Stimulated activated CD8-positive, alpha-beta memory T cell treated with anti-CD3 and anti-CD28 coated beads, Interleukin-15, amount 100 ng/mL, for 4 hours (primary cell): ENCODE measurements at places on chromosomes 1 and 21.

- DNase-seq, result no peak
Observed at GRCh38 chr1:200837931-200838571, 34.7 kb upstream of the GPR25 start.

DNA sequence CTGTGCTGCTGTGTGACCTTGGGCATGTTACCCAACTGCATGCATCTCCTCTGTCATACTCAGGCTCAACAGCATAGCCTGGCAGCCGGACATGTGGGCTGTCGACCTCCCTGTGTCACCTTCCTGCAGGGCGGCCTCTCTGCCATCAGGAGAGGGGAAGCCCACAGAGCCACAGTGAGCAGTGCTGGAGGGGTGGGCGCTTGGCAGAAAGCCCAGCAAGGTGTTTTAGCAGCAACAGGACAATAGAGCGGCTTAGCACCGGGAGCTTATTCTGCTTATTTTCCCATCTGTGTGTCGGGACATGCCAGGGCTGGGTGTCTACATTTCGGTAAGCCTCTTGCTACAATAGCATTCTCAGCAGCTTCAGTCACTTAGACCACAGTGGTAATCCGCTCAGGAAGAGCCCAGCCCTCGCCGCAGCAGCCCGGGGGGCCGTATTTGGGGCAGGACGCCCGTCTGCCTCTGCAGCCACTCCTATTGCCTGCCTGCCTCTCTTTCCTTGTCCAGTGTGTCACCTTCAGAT lies 22.8 kb upstream of the CDK18 start:
- DNase-seq, result no peak

DNA sequence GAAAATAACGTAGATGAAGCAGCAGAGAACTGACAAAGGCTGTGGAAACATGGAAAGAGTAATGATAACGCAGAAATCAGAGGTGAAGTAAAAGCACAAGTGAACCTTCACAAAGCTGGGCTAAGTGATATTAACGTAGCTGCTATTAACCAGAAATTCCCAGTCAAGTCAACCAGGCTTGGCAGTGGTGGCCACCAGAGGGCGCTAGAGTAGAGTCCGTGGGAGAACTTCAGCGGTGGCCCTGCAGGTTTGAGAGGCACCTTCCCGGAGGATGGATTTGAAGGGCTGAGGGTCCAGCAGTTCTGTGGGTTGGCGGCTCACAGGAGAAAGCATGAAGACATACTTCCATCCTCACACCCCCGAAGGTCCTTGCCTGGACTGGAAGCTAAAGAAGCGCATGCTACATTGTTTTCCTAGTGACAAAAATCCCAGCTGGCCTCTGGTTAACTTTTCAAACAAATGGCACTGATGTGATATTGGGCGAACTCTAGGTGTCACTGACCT lies 81.7 kb upstream of the ZNF648 start:
- DNase-seq, result peak; percentile 54

- no peak for DNase-seq
Observed at GRCh38 chr1:54614563-54614962, 8.8 kb downstream of the FAM151A start.

GRCh38 chr1:56376188-56376984 lies 203.0 kb downstream of the PLPP3 start:
- DNase-seq, result no peak

DNA sequence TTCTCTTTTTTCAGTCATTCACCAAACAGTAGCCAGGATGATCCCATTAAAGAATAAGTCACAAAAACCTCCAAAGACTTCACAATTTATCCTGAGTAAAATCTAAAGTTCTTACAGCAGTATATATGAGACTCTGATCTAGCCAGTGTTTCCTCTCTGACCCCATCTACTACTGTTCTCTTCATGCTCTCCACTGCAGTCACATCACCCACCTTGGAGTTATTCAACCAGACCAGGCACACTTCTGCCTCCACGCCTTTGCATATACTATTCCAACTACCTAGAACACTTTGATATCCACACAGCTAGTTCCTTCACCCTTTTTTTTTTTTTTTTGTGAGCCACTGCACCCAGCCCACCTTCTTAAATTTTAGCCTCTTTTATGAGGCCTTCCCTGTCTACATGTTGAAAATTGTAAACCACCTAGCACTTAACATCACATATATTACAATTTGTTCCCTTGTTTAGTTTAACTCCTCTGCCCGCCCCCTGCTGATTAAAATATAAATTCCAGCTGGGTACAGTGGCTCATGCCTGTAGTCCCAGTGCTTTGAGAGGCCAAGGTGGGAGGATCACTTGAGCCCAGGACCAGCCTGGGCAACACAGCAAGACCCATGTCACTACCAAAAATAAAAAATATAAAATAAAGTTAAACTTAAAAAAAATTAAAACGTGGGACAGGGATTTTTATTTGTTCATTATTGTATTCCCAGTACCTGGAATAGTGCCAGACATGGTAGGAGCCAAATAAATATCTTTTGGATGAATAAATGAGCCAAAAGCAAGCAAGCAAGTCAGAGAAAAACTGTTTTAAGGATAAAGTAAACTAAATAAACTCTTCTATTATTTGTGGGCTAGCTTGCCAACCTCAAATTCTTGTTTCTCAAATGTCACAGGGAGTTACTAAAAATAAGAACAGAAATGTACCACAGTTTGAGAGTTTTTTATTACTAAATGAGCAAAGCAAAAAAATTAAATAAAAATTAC lies 35.2 kb upstream of the MUTYH start:
- no peak for DNase-seq
